HuH-7 (cell line): ENCODE measurements at places on chromosomes 3 and 15.

DNA sequence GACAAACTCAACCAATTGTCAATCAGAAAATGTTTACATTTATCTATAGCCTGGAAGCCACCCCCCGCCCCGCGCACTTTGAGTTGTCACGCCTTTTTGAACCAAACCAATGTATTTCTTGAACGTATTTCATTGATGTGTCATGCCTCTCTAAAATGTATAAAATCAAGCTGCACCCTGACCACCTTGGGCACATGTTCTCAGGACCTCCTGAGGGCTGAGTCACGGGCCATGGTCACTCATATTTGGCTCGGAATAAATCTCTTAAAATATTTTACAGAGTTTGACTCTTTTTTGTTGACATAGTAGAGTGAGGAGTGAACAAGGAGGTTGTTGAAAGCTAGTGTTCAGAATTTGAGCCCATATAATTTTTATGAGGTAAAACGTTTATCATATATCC lies 6.5 kb downstream of the MCTP2 start:
- DNase-seq = no peak

DNA sequence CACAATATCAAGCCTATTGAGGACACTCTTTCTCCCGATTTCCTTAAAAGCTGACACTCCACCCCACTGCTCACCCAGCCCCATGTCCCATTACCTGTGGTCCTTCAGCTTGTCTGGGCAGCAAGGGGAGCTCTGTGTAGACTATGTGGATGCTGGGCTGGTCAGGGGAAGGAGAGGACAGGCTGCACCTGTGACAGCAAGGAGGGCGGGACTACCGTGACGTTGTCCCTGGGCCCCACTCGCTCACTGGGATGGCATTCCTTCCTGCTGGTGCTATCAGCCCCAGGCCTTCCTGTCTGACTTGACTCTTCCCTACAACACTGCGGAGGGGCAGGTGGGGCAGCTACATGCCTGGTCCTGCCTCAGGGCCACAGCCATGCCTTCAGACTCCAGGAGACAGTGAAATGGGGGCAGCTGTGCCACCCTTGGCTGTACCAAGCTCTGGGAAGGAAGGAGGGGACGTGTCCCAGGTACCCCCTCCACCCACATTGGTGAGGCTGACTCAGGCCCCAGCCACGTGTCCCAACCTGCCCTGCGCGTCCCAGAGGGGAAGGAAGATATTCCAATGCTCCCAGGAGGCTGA lies at the start of gene TMEM40:
TMEM40 (minus strand) TSS at position 163 of the 583 bp plus-strand sequence. CDS start 9,427 bp downstream, outside the sequence.
- no peak for DNase-seq

GRCh38 chr15:80660119-80660518 lies 35.0 kb upstream of the ABHD17C start:
- DNase-seq = no peak

DNA sequence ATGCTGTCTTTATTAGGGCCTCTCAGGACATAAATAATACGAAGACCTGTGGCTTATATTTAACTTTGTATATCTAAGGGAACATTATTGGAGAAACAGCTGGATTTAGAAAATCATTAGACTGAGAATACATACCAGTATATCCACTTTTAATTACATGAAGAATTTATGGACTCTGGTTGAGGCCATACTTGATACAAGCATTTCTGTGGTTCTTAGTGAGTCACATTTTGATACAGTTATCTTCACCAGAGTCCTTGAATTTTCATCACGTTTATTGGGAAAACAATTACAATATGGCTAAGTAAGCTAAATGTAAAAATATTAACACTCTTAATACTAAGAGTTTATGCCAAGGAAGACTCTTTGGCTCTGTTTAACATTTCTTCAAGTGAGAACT lies 9.9 kb downstream of the KIF23 start:
- no peak for DNase-seq

DNA sequence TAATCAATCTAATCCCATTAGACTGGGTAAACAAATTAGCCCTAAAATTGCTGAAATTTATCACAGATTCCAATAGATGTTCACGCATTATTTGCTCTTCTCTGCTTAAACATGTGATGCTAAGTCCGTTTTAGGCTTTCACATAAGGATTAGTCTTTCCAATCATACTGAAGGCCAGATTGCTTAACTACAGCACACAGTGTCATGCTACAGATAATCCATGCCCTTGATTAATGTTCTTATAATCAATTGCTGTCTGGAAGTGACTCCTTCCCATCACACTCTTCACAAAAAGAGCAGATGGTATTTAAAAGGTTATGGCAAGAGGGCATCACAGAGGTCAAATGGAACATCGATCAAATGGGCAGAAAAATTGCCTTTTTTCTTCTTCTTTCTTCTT lies 471.5 kb upstream of the ROBO1 start:
- no peak for DNase-seq

DNA sequence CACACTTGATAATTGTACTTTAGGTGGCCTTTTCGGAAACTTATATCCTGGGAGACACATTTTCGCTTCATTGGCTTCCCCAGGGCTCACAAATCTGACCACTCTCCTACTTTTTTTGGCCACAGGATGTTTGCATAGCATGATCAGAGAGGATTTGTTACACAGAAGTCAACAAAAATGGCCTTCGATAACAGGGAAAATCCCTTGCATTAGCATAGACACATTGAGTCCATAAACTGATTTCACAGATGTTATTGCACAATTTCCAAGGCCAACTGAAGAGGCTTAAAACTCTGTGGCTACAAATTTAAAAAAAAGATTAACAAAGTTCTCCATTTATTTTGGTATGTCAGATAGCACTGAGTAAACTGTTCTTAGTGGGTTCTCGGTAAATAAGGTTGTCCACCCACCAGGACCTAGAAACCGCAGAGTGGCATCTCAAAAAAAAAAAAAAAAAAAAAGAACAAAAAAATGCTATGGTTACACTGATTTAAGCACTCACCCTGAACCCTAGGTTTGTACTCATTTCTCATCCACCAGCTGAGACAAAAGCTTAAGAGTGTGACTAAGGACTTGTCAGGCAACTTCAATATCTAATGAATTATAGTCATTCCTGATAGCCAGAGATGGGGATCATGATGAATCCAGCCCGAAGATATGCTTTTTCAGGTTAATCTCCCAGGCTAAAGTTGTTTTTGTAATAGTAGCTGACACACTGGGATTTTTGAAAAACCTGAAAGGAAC lies 188.9 kb upstream of the SYNPR start:
- no peak for DNase-seq

- DNase-seq = no peak
Measured at GRCh38 chr3:66450390-66451022, 50.3 kb downstream of the LRIG1 start.

DNA sequence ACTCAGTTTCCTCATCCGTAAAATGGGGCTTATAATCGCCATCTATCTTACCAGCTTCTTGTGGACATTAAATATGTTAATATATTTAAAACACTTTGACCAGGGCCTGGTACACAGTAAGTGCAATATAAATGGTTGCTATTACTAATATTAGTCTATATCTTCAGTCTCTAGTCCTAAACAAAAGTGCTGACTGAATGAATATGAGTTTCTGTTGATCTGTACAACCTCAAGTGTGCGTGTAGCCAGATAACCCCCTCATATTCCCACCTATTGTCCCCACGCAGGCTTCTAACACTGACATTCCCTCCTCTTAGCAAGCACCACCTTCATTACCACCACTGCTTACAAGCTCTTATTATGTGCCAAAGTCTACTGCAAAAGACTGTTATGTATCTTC lies 27.6 kb upstream of the LMCD1 start:
- DNase-seq = no peak

DNA sequence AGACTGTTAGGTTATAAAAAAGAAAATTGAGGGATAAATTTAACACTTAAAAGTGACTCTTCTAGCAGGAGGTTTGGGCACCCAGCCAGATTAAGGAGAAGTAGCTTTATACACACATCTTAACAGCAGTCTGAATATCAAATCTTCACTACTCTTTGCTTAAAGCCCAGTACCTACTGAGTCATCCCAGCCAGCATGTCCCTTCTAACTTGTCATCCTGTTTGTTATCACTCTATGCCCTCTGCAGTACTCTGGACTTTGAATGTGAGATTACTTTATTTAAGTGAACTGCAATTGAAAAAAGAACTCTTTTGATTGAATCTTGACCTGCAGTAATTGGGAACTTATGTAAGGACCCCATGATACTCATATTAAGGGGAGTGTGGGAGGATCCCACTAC lies 77.6 kb downstream of the FHIT start:
- DNase-seq = no peak

DNA sequence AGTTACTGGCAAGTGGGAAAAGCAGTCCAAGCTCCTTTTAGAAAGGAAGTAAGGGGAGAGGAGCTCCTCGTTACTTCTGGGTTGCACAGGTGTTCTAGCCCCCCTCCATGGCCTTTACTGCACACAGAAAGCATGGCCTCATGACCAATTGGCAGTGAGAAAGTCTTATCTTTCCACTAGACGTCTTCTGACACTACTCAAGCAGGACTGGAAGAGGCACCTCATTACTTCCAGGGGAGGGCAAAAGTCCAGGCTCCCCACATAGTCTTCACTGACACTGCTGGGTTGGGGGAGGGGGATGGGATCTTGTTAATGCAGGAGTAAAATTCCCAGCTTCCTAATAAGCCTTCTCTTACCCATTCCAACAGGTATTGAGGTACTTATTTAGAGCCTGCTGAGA lies 27.6 kb upstream of the TM2D3 start:
- no peak for DNase-seq

GRCh38 chr3:136910697-136911096 lies 47.1 kb upstream of the IL20RB start:
- no peak for DNase-seq
